ENCODE measurements at places on chromosomes 3 and 15.
A peak's percentile ranks its signal among the peaks of the same experiment; 100 is the strongest.

- no peak for DNase-seq
These were observed 245.9 kb downstream of the NAALADL2 start for GRCh38 chr3:175105066-175105465.

DNA sequence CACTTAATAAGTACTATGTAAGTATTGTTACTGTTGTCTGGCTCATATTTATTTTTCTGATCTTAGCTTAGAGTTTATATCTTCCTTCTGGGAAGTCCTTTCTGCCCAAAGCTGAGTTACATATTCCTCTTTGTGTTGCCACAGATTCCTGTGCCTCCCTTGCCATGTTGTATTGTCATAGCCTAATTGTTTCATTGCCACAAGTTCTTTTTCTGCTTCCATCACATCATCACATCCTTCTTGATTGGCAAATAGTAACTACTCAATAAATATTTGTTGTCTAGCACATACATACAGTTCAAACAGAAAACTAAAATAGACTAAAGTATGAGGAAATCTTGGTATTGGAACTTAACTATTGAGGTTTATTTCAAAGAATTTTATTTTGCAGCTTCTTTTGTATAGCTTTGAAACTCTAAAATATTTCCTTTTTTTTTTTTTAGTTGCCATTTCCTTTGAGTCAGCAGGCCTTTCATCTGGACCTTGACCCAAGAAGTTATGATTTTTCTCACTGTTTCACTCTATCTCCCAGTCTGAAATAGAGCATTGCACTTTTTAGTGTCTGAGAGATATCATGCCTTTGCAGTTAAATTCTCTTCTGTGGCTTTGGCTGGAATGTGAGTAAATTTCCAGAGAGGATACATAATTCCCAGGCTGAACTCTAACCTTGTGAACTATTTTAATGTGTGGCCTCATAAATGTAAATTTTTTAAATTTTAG, 98.2 kb downstream of the ZNF609 start:
- no peak for DNase-seq

DNA sequence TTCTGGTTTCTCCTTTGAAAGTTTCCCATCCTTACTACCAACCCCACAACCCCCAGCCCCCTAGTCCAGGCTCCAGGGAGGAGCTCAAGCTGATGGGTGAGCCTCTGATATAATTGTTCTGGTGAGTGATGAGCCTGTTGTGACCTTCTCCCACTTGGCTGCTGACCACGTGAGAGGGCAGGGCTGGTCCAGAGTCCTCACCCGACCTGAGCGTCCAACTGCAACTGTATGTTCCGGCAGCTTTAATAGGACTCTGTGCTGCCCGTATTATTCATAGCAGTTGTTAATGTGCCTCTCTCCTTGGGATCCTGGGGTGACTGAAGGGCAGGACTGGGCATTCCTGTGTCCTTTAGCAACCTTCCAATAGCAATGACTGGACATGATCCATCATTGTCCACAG, 56.2 kb downstream of the B3GNT5 start:
- DNase-seq: no peak

GRCh38 chr3:9791790-9792404, 376 bp downstream of the TADA3 start:
- DNase-seq: no peak

- DNase-seq: no peak
These were observed 216.9 kb downstream of the ZBTB20 start for GRCh38 chr3:114929971-114930732.

- no peak for DNase-seq
These were observed 24.3 kb upstream of the PLXNA1 start for GRCh38 chr3:126958638-126959085.

DNA sequence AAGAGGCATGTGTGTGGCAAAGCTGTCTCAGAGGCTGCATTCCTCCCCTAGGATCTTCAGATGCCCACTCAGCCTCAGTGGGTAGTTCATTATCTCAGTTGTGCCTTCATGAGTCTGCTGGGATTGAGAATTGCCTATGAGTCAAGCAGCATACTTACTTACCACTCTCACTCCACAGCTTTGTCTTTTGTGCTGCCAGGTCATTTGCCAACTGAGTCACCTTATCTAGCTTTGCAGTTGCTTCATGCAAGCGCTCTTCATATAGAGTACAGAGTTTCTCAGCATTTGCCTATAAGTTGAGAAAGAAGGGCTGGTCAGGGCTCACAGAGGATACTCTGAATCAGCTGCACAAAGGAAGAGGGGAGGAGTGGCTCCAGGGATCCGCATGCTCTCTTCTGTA, 89.5 kb downstream of the MYH15 start:
- no peak for DNase-seq

DNA sequence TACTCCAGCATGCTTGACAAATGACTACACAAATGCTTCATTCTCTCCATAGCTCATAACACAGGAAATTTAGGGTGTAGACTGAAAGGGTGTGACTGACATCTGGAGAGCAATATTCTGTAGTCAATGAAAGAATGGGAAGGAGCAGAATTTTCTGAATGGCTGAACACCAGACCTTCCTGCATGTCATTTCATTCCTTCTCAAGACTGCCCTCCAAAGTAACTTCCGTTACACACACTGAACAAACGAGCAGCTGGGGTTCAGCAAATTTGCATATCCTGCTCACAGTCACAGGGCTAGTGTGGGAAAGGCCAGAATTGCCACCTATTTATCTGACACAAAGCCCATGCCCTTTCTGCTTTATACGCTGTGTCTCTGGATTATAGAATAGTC, 325.0 kb upstream of the CFAP20DC start:
- DNase-seq: no peak

GRCh38 chr15:50051811-50052419, 67.1 kb downstream of the ATP8B4 start:
- DNase-seq: peak; percentile 38

DNA sequence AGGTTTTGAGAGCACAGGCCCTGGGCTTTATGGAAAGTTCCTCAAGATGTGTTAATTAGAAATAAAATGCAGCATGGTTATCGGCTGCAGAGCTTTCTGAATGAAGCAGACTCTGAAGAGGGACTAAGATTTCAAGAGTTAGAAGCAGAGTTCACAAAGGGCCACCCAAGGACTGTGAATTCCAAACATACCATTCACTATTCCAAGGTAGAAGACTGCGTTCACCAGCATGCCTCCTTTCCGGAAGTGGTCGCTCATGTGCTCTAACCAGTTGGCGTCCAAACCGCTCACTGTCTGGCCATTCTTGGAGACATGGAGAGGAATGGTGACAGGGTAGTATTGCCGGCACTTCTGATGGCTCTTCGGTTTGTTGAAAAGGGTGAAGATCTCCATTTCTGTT, 104.9 kb downstream of the OXNAD1 start:
- no peak for DNase-seq

DNA sequence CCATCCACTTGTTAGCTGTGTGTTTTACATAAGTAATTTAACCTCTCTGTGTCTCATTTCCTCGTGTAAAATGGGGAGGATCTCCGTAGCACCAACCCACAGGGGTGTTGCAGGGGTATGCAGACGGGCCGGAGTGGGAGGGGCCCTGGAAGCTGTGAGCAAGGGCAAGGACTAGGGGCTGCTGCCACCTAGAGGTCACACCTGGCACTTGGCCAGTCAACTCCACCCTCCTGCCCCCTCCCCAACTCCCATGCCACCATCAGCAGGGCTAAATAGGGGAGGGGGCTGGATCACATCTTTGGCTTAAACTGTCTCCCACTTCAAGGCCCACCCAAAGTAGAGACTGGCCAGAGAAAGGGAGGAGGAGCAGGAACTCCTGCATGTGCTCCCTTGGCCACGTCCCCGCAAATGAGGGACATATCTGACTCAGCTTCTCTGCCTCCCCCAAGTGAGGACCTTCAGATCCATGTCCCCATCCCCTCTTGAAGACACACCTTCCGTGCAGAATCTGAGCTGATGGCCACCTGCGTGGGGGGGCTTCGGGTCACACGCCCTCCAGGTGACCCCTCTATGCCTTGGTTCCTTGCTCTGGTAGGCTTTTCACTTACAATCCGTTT, 2.6 kb downstream of the CCDC9B start:
- peak; percentile 68 for DNase-seq

- peak; percentile 78 for DNase-seq
These were observed 113.5 kb downstream of the VGLL4 start for GRCh38 chr3:11530153-11530721.

GRCh38 chr15:50162969-50163718, 18.9 kb upstream of the SLC27A2 start:
- DNase-seq: no peak

- no peak for DNase-seq
These were observed 701.3 kb downstream of the ROBO1 start for GRCh38 chr3:79066481-79066880.

GRCh38 chr15:64004056-64004455, 42.2 kb downstream of the DAPK2 start:
- no peak for DNase-seq

GRCh38 chr3:39378088-39378487, 5.1 kb upstream of the SLC25A38 start:
- no peak for DNase-seq

GRCh38 chr15:67670647-67671305, 128.3 kb downstream of the MAP2K5 start:
- no peak for DNase-seq

GRCh38 chr3:177778633-177779032, 581.4 kb upstream of the TBL1XR1 start:
- DNase-seq: no peak

GRCh38 chr3:174425422-174425821, 433.7 kb upstream of the NAALADL2 start:
- DNase-seq: no peak

GRCh38 chr3:153246331-153246730, 84.3 kb downstream of the RAP2B start:
- DNase-seq: no peak

DNA sequence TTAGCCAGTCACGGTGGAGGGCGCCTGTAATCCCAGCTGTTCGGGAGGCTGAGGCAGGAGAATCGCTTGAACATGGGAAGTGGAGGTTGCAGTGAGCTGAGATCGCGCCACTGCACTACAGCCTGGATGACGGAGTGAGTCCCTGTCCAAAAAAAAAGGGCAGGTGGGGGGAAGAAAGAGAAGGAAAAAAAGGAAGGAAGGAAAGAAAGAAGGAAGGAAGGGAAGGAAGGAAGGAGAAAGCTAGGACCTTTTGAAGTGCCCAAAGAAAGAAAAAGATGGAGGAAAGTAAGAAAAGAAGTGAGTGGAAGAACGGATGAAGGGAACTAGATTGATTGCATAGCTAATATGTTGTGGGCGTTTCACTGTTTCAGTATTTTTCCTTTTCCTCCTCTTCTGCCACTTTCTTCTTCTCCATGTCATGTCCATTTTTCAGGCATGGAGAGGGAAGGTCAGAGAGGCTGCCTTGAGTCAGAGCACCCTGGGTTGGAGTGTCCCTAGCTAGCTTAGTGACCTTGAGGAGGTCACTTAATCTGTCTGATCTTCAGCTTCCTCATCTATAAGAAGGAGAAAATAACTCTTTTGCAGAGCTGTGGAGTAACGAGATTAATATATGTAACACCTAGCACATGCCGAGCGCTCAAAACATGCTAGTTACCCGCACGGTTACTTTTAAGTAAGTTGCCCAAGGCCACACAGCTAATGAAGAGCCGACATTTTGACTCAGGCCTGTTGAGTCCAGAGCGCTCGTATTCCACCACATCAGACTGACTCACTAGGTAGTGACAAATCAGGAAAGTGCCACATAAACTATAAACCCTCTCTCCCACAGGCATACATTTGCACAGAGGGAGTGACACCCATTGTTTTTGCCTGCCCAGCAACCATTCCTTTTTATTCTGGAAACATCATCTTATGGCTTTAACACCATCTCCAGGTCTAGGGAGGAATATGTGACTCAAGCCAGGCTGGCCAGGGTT, 42.2 kb downstream of the BHLHE40 start:
- no peak for DNase-seq

DNA sequence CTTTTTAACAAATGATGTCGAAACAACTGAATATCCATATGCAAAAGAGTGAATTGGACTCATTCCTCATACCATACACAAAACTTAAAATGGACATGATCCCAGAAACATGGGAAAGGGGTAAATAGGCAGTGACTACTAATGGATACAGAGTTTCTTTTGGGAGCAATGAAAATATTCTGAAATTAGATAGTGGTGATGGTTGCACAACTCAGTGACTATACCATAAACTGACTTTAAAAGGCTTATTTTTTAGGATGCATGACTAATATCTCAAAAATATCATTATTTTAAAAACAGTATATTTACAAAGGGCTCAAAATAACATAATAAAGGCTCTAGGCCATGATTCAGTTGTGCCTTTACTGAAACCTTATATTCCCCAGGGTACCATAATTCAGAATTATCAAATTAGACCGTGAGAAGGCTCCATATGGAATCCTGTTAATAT, 16.3 kb upstream of the ATP13A3 start:
- peak; percentile 91 for DNase-seq

GRCh38 chr3:58999774-59000160, 50.1 kb downstream of the CFAP20DC start:
- peak; percentile 74 for DNase-seq

DNA sequence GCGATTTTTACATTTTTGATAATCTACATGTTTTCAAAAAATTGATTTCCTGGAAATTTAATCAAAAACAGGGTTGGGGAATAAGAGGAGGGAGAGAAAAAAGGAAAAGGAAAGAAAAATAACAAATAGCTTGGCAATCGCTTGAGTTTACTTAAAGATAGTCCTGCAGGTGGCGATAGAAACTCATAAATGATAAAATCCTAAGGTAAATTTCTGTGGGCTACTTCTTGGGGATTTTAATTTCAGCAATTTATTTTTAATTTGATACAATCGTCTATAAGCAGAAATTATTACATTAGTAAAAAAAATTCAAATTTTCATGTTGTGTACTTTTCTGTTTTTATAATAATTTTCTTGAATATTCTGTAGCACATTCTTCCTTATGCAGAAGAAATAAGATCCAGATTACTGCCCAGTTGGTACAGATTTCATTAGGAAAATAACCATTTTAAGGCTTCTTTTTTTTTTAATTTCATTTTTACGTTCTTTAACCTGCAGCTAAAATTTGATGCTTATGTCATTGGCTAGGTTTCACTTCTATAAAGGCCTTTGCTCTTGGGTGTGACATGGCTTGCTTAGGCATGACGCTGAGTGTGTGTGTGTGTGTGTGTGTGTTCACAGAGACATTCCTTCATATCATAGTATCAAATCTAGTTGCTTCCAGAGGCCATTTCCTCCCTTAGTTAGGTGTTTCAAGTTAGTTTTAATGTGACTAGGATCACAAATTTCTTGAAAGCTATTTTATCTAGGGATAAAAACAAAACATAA, 181.8 kb downstream of the MCTP2 start:
- no peak for DNase-seq

GRCh38 chr3:120821426-120821825, 78.9 kb downstream of the GTF2E1 start:
- DNase-seq: no peak

- DNase-seq: no peak
These were observed 196.4 kb downstream of the GBE1 start for GRCh38 chr3:81565041-81565440.

- DNase-seq: no peak
These were observed 29.6 kb upstream of the SPTBN5 start for GRCh38 chr15:41923401-41923997.

- no peak for DNase-seq
These were observed 329.4 kb upstream of the CTNNB1 start for GRCh38 chr3:40869939-40870338.

- DNase-seq: no peak
These were observed 39.1 kb downstream of the SYNM start for GRCh38 chr15:99143655-99144610.

- no peak for DNase-seq
These were observed 113.2 kb upstream of the TP63 start for GRCh38 chr3:189517981-189518380.

GRCh38 chr3:10322352-10322710, 1.4 kb upstream of the SEC13 start:
- DNase-seq: no peak
